AG08396 (cell line): ENCODE measurements at places on chromosomes 7 and 10.
A peak's percentile ranks its signal among the peaks of the same experiment; 100 is the strongest.

DNA sequence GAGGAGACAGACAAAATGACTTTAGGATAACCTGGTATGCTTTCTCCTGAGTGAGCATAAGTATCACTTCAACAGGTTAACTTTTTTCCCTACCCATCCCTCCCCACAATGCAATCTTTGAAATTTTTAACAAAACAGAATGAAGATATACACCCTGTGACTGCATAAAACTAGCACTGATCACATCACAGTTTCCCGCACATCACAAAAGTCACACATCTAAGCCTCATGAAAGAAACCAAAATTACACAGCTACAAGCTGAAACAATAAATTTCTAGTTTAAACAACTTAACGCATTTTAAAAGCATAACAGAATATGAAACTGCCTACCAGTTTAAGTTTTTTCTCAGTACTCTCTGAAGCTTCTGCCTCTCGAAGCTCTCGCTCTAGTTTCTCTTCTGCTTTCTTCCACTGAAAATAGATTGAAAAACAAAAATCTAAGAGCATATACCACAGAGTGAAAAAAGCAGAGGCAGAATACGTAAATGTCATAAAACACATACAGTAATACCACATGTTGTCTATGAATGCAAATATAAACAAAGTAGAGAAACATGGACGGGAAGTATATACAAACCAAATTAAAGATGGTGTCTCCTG is 18.1 kb downstream of the NOC3L start:
- DNase-seq, result no peak

DNA sequence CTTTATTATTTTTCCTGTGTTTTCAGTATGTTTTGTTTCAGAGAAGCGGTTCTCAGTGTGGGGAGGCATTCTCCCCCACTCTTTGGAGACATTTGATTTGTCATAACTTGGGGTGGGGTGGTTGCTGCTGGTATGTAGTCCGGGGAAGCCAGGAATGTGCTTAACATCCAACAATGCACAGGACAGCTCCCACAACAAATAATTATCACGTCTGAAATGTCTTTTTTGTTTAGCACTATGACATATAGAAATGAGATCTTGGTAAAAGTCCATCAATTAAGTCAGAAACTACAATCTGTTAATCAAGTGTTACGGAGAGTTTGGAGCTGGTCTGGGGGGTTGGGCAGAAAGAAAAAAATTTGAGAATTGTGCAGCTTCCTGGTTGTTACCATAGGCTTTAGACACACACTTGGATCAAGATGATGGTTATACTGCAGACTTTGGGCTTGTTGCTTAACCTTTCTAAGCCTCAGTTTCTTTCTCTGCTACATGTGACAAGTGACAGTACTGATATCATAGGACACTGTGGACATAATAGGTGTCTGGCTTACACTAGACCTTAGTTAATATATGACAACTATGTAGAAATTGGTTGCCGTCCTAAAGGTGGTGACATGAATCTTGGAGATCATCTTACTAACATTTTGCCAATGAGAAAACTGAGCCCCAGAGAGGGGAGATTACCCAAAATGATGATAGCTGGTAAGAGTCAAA is 113.7 kb downstream of the LRMDA start:
- no peak for DNase-seq

DNA sequence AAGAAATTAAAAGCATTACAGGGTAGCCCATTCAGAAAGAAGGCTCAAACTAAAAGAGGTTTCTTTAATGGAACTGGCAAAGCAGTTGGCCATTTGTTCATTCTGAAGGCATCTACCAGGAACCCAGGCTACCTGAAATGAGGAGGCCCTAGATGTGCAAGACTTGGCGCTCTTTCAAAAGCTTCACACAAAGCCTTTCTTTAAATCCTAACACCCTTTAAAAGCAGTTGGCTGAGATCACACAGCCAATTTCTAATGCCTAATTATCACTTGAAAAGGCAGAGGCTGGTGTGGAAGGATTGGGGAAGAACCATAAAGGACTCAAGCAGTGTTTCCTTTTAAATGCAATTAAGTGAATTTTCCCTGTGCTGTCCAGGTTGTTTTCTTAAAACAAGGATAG is 23.2 kb downstream of the PPP1R17 start:
- no peak for DNase-seq

- DNase-seq, result peak; percentile 45
Observed at GRCh38 chr10:58023341-58024073, 244.2 kb downstream of the IPMK start.

GRCh38 chr10:126045861-126046260 is 149.5 kb downstream of the FANK1 start:
- no peak for DNase-seq

GRCh38 chr10:32005050-32005449 is 51.2 kb downstream of the KIF5B start:
- DNase-seq, result peak; percentile 25

DNA sequence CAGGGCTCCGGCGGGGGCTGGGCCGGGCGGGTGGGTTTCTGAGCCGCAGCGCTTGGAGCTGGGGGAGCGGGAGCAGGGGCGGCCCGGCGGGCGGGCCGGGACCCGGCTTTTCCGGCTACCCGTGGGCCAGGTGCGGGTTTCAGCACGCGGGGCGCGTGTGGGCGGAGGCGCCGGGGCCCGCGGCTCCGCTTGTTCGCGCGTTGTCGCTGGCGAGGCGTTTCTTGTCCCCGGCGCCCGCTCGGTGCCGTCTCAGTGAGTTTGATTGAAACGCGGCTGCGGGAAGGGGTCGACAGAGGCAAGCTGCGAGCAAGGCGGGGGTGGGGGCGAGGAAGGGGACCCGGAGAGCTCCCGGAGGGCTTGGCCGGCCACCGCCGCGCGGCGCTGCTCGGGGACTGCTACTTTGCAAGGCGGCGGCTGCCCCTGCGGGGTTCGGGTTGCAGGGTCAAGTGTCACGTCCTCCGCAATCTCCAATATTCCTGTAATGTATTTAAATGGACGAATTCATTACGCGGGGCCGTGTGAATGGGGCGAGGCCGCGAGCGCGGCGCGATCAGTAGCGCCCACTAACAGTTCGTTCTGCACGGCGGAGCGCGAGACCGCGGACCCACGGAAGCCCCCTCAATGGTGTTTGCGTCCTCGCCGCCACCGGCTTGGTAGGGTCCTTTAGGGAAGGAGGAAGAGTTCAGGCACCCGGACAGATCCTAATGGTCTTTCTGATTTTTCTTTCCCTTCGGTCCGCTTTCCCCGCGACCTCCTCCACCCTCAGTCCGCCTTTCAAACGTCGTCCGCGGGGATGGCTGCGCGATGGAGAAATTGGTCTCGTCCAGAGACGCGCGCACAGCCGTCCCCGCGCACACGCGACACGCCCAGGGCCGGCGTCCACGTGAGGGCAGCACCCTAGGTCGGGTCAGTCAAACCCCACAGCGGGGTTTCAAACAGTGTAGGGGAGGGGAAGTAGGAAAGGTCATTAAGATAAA is 76.9 kb downstream of the INSIG1 start:
- no peak for DNase-seq

DNA sequence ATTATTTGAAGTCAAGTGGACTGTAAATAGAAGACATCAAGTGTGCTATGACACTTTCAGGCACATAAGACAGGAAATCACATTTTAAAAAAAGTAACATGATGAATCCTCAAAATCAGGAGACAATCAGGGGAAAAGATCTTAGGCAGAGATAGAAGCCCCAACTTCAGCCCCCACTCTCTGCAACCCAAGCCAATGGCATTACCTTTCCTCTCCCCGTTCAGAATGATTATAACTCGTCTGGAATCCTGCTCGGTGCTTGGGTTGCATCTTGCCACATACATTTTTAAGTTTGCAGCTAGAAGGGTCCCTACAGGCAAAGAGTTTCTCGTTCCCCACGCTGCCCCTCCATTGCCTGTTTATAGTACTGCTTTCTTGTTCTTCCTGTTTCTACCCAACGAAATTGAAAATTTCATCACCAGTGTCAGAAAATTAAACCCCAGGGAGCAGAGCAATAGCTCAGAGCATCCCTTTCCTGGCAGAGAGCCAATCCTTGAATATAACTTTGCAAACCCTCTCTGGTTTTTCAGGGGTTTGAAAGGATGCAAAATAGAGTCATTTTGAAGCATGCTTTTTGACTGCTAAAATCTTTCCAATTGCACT is 260.5 kb upstream of the AOAH start:
- DNase-seq, result no peak

DNA sequence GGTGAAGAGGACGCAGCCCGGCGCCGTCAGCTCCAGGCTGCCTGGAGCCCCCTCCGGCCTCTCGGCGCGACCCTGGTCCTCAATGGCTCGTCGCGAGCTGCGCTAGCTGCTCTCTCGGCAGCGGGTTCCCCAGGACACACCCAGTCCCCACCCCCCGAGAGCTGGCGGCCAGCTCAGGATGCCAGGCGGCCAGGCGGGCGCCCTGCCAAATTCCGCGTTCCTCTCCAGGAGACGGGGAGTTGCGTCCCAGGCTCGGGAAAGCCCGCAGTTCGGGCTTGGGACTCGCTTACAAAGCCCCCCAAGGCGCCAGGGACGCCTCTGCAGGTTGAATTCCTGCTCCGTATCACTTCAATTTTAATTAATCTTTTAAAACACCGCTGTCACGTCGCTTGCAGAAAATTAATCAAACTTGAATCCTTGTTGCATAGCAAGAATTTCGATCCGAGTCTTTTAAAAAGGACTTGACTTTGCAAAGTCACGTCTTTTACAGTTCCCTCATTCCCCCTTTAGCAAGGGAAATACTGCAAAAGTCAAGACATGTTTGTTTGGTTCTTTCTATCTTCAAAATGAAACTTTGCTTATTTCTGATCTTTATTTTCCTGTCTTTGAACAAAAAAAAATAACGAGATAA is 28.2 kb downstream of the SKIDA1 start:
- peak; percentile 94 for DNase-seq
